ENCODE measurements at places on chromosomes 7 and 10.

GRCh38 chr7:18191862-18192625 lies 164.4 kb upstream of the PRPS1L1 start:
- DNase-seq = no peak

GRCh38 chr7:141115965-141116364 lies 42.1 kb downstream of the TMEM178B start:
- DNase-seq = no peak

DNA sequence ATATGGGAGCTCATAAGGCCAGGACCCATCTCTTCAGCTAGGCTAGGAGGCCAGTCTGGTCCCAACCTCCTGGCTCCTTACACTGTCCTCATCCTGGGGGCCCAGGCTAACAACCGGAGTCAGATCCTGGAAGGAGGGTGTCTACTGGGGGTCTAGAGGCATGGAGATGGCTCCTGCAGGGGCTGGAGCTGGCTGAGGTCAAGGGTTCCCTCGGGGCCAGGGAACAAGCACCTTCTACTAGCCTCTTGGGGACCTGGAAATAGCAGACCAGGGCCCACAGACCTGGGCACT lies 37.2 kb downstream of the CLRN3 start:
- no peak for DNase-seq

- DNase-seq = no peak
These were observed 1.8 kb downstream of the PFKFB3 start for GRCh38 chr10:6204341-6205191.

- no peak for DNase-seq
These were observed 112.8 kb upstream of the ODAD2 start for GRCh38 chr10:28111712-28112111.

DNA sequence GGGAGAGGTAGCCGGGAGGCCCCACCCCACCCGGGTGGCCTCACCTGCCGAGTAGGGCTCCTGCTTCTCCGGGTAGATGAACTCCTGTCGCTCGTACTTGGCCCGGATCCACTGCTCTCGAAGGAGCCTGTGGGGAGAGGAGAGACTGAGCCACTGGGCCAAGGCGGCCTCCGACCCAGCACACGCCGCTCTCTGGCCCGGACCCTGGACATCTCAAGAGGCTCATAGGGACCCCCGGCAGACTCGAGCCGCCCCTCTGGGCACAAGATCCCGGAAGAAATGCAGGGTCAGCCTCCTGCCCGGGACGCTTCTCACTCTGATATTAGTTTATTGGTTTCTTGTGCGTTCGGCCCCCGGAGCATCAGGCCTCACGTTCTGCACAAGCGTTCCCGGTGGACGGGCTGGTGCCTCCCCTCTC lies 34.5 kb downstream of the ADAP1 start:
- DNase-seq = no peak
